Kidney epithelial cell (primary cell): ENCODE measurements at places on chromosomes 7 and 10.

GRCh38 chr10:77699080-77699645 is 61.6 kb upstream of the KCNMA1 start:
- DNase-seq, result no peak

GRCh38 chr10:77741746-77742145 is 104.1 kb upstream of the KCNMA1 start:
- no peak for DNase-seq

DNA sequence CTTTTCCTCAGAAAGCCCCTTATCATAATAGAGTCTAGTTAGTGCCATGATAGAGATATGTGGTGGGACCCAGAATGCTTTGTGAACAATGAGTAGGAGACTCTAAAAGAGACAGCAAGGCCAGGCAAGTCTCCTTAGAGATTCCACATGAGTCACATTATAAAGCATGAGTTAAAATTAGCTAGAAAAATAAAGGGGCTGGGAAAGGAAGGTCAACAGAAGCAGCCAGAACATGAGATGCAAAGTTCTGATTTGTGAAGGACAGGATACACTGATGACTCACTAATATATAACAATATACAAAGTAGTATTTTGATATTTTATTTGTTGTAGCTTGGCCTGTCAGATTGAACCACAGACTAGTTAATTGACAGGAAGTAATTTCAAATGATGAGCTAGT is 25.3 kb upstream of the SNX13 start:
- no peak for DNase-seq

DNA sequence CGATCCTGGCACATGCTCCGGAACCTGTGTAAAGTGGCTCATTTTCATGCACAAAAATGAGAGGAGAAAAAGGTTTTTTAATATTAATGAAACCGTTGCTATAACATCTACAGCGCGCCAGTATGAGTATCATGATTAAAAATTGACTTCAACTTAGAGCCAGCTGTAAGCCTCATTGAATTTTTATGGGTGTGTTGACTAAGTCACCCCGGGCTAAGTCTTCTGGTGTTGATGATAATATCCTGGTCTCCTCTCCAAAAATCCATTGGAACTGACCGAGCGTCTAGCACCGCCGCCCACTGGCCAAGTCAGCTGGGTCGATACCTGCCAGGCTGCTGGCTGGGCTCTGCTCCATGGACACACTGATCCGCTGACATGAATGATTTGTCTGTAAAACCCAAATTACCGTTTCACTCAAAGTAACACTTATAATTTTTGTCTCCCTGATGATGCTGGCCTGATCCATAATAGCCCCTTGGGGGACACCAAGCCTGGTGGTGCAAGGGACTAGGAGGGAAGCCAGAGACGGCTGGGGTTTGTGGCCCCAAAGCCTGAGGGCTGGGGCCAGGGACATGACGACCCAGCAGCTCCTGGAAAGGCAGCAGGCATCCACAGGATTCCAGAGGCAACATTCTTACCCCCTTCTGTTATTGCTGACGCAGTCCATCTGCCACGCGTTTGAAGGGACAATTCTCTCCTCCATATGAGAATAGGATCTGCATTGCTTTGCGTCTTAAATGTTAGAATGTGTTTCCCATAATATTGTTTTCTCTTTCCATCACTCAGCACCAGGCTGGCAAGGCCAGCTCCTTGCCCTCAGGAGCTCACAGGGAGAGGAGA is 131.0 kb upstream of the PPP2R2D start:
- DNase-seq, result no peak

GRCh38 chr10:49164559-49165188 is 23.5 kb downstream of the TMEM273 start:
- no peak for DNase-seq
